ENCODE measurements at places on chromosomes 2 and 18.
A peak's percentile ranks its signal among the peaks of the same experiment; 100 is the strongest.

GRCh38 chr2:102922321-102922720 is 160.5 kb downstream of the TMEM182 start:
- no peak for DNase-seq

GRCh38 chr2:231554748-231555545 is 24.7 kb upstream of the NMUR1 start:
- no peak for DNase-seq

DNA sequence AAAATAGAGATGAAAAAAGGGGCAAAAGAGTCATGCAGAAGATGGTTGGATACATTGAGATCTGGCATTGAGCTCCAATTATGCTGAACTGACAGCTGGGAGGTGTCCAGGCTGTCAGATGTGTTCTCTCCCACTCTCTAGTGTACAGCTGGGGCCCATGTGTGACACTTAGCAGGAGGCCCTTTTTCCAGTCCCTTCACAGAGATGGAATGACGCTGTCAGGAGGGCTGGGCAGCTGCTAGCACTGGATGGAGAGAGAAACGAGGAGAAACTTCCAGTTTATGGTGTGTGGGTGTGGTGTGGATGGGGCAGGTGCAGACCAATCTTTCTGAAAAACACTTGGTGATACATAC is 437.7 kb upstream of the HS6ST1 start:
- no peak for DNase-seq

DNA sequence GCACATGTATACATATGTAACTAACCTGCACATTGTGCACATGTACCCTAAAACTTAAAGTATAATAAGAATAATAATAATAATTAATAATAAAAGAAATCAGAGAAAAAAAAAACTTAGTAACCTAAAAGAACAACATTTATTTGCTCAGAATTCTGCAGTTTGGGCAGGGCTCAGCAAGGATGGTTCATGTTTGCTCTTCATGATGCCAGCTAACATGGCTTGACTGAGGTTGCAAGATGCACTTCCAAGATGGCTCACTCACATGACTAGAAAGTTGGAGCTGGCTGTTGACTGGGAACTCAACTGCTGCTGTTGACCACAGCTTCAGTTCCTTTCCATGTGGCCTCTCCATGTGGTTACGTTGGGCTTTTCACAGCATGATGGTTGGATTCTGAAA is 56.4 kb downstream of the KLHL29 start:
- DNase-seq = no peak

- peak; percentile 72 for DNase-seq
Measured at GRCh38 chr2:119431155-119431975, at the start of gene TMEM37. TMEM37 (plus strand) TSS chr2:119431854; CDS start chr2:119431904, 50 bp downstream.

GRCh38 chr2:85888020-85888683 is 638 bp downstream of the ST3GAL5 start:
- DNase-seq = no peak

DNA sequence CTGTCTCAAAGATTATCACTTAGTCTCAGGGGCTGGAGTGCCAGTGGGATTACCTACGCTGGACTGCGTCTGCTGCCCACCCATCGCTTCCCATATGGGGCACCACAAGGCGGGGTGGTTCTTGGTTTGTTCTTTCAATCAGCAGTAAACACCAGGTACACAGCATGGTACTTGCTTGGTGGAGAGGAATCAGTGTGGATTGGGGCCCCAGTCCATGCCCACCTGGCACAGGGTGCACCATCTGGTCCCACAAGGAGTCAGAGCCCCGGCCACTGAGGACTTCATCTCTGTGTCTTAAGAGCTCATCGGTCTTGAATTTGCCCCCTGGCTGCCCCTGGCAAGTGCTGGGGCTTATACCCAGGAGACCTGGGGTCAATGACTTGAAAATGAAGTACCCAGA is 96.2 kb downstream of the GLI2 start:
- no peak for DNase-seq

DNA sequence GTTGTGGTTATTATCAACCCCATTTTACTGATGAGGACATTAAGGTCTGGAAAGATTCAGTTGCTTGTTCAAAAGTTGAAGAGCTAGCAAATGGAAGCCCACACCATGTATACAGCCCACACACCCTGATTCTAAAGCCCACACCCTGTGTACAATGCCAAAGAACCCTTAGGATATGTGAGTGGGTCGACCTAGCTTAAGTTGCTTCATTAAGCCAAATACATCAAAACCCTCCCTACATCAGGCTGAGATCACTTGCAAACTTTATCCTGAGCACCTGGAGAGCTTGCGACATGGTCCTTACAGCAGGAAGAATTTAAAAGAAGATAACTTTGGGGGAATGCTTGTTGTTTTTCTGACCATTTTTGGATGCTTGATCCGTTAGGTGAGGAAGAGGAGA is 435 bp upstream of the ARHGAP25 start:
- DNase-seq = no peak

GRCh38 chr2:138023976-138024375 is 59.7 kb downstream of the HNMT start:
- DNase-seq = no peak

DNA sequence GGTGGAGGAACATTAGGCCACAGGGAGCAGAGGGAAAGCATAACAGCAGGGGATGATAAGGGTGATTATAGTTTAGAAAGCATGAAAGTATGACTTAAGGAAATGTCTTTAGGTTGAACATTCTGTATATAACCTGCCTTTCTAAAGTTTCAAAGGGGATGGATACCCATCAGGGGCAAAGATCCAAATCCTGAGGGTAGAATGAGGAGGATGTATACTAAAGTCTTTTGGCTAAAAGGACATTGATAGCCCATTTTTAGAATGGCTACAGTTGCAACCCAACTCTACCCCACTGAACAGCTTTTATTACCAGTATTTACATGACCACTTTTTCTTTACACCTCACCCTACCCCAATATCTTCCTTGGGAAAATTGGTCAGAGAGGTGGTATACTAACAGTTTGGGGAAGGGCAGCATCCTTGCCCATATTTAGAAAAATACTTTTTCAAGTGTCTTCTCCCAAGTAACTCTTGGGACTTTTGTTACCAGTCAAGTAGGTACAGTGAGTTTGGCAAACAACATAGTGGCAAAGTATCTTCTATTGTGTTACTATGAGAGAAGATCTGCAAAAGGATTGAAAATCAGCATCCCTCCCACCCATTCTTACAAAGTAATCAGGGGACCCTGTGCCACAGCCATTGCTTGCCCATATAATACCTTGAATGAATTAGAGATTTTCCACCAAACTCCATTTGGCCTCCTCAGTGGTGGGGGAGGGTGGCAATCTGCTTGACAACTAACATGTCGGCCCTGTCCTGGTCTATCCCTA is 8.3 kb downstream of the MAT2A start:
- DNase-seq = no peak

DNA sequence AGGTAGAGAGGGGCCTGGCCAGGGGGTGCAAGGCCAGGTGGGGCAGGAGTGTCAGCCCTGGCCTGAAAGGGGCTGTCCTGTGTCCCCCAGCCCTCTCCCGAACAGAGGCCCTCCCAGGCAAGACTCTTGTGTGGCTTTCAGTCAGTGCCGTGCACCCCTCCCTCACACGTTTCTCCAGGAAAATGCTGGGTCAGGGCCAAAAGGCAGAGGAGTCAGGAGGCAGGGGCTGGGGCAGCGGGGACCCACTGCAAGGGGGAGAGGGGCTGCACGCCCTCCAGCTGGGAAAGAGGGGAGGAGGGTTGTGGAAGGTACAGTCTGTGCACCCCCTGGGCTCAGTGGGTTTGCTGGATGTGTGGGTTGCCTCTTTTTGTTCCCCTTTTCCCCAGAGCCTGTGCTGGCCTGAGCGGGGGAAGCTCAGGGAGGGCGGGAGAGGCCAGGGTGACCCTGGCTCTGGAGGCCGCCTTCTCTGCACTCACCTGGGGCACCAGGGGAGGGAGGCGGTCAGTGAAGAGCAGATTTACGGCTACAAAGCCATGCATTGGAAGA is 4.1 kb downstream of the KCNF1 start:
- DNase-seq = no peak

DNA sequence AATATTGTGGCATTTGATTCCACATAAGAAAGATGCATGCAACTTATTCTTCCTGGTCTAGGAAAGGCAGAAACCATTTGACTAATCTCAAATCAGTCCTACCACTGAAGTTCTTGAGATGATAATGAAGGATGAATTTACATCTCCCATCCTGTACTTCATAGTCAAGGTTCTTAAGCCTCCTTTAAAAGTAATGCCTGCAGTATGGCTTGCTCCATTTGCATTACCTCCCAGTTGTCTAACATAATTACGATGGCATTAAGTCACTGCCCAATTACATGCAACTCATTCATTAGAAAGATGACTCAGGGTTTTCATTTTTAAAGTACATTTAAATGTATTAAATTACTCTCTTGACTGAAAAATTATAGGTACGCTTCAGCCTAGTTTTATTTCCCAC is 32.2 kb downstream of the THADA start:
- DNase-seq = no peak

GRCh38 chr18:57603871-57604270 is 17.4 kb upstream of the FECH start:
- no peak for DNase-seq

- no peak for DNase-seq
Measured at GRCh38 chr2:234459401-234460009, 37.4 kb downstream of the ARL4C start.

GRCh38 chr2:229578052-229578846 is 136.1 kb downstream of the DNER start:
- no peak for DNase-seq

DNA sequence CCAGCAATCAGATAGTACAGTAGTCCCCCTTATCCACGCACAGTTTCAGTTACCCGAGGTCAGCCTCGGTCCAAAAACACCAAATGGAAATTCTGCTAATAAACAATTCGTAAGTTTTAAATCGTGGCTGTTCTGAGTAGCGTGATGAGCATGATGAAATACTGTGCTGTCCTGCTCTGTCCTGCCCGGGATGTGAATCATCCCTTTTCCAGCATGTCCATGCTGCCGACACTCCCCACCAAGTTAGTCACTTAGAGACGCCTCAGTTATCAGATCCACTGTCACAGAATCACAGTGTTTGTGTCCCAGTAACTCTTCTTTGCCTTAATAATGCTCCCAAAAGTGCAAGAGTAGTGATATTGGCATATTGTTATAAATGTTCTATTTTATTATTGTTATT is 62.1 kb downstream of the MEX3C start:
- DNase-seq = no peak

GRCh38 chr18:38751211-38751610 is 1185.6 kb upstream of the CELF4 start:
- no peak for DNase-seq

DNA sequence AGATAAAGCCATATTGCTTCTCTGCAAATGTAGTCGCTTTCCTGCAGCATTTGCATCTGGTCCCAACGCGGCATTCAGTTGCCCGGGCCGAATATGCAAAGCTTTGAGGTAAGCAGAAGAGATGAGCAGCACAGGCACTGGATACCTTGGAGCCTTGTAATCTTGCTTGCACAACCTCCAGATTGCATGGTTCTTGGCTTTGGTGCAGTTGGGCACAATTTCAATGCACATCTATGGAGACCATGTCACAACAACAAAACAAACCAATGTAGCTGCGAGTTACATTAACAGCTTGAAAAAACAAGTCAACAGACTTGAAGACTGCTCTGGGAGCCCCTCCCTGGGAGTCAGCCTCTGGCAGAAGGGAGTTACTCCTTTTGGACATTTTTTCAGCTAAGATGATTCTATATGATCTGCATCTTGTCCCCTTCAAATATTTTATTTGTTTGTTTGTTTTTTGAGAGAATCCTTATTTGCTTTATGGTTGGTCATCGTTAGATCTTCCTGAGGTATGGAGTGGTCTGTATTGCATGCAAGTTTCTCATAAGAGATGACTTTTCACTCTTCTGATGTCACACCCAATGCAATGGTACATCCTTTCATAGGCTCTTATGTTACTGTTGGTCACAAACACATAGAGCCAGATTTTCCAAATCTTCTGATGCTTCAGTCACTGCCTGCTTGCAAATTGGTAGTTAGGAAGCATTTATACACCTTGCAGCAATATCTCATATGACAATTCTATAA is 113.5 kb downstream of the EFEMP1 start:
- no peak for DNase-seq

DNA sequence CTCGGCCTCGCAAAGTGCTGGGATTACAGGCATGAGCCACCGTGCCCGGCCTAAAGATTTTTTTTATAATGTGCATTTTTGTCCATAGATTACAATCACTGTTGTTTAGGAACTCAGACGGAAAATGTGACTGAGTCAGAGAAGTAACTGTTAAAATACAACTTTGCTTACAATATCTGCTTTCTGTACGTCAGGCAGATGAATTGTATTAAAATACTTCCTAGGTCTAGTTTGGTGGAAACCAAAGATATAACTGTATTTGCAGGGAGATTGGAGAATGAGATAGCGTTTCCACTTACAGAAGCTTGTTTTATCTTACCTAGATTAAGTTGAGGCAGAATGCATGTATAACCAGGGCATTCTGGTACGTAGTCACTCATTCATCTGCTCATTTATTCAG is 36.7 kb downstream of the ASAP2 start:
- DNase-seq = no peak

DNA sequence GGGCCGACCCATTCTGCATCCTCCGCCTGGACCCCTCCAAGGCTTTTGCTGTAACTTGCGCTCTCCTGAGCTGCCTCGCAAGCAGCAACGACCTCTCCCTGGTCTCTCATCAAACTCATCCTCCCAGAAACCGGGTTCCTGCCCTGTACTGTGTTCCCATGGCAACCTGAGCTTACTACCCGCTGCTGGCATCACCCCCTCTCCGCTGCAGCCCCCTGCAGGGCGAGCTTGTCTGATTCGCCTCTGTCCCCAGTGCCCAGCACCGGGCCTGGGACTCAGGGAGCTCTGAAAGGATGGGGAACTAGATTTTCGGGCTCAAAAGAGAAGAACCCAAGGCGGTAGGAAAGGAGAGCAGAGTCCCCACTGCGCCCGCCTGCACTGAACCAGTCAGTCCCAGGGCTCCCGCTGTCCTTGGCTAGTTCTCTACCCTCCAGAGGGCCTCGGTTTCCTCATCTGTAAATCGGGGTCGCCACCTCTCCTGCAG is 463 bp downstream of the HS1BP3 start:
- DNase-seq = no peak

GRCh38 chr18:49277395-49278036 is 182.9 kb downstream of the DYM start:
- DNase-seq = no peak

GRCh38 chr2:96095116-96095636 is 21.2 kb downstream of the ADRA2B start:
- DNase-seq = no peak
